ENCODE measurements at places on chromosomes 7 and 10.

DNA sequence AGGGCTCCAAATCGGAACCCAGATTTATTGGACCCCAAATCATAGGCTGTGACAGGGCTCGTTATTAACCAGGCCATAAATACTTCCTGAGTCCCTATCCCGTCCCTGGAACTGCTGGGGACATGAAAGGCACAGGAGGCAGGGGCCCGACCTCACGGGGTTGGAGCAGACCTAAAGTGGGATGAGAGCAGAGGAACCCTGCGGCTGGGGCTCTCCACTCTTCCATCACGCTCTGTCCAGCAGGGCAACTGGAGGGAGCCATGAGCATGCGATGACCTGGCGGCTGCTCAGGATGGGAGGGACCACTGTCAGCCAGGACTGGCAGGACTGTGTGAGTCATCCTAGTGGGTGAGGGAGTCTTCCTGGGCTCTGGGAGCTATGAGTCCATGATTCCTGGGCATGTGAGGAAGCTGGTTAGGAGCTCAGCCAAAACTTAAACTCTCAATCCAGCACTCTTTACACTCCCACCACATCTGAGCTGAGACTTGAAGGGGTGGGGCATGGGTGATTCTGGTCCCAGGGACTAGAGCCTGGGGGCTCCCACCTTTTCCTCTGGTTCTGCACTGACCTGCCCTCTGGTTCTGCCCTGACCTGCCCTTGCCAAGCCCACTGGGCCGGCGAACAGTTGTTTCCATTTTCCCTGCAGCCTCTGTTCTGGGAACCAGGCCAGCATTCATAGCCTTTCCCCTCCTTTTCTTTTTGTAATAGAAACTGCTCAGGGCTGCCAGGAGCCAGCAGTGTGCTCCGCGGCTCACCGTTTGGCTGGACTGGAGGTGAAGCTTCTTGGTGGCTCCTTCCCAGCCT is 47.1 kb downstream of the SYPL1 start:
- no peak for DNase-seq

GRCh38 chr7:157667261-157667660 is 330.5 kb downstream of the DNAJB6 start:
- DNase-seq: no peak

DNA sequence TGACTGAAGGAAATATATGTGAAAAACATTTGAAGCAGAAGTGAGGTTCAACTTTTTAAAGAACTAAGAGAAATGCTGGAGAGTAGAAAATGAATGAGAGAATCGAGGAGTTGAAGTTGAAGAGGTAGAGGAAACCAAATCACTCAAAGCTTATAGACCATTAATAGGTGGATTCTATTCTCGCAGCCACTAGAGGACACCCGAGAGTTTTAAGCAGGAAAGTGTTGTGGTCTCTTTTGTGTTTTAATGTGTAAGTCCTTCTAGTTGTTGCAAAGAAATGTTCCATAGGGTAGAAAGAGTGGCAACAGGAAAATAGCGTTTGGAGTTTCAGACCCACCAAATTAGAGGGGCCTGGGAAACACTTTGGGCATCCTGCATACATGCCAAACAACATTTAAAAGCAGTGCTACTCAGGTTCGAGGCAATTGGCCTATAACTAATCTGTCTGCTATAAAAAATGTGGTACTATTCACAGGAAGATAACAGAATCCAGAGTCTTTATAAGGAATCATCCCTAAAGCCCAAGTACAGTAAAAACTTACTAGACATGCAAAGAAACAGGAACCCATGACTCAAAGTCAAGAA is 75.3 kb upstream of the TAS2R16 start:
- peak; percentile 2 for DNase-seq

DNA sequence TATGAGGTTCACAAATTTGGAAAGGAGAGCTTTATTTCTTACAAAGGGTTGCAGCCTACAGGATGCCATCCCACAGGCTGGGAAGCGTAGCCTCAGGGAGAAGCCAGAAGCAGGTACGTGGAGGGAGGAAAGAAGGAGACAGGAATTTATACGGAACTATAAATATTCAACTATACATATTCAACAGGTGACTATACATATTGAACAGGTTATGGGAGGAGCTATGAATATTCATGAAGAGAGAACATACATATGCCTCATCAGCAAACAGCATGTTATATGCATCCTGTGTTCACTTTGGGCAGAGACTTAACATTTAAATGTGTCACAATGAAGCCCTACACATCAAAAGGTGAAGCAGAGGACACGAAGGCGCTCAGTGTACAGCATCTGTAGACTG is 40.5 kb upstream of the LMTK2 start:
- no peak for DNase-seq

DNA sequence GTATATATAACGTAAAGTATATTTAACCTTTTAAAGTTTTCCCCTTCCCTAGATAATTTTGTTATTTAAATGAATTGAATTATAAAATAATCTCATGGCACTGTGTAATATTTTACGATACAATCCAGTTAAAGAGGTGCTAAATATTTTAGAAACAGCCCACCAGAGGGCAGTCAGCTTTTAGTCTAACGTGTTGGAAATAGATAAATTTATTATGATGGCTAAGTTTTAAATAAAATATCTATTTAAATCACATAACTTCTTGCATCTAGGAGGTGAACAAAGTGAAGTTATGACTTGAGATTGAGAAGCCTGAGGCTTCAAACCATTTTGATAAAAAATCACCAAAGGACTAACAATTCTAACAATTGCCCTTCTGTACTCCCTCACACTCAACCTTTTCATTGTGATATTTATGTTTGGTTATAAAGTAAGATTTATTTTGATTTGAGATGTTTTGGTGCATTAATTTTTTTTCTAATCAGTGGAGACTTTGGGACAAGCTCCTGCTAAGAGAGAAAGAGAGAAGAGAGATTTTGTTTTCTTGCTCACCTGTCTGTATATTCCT is 171.5 kb upstream of the SP4 start:
- DNase-seq: peak; percentile 78

- DNase-seq: peak; percentile 5
These were observed 73.9 kb upstream of the CABCOCO1 start for GRCh38 chr10:61588770-61589211.

DNA sequence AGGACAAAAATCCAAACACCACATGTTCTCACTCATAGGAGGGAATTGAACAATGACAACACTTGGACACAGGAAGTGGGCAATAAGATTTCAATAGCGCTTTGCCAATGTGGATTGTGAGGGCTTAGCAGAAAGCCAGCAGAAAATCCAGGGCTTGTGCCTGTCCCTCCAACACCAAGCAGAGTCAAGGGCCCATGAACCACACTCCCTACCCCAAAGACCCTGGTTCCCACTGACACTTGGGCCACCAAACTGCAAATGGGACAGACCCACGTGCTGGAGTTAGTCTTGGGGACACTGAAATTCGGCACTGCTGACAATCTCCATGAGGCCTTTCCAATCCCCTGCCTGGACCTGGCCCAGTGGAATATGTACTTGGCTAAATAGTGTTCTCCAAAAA is 67.0 kb downstream of the GRID1 start:
- DNase-seq: no peak

GRCh38 chr7:32879460-32879859 is 12.1 kb downstream of the KBTBD2 start:
- DNase-seq: peak; percentile 68

GRCh38 chr10:87915406-87915805 is 52.0 kb downstream of the PTEN start:
- DNase-seq: no peak

DNA sequence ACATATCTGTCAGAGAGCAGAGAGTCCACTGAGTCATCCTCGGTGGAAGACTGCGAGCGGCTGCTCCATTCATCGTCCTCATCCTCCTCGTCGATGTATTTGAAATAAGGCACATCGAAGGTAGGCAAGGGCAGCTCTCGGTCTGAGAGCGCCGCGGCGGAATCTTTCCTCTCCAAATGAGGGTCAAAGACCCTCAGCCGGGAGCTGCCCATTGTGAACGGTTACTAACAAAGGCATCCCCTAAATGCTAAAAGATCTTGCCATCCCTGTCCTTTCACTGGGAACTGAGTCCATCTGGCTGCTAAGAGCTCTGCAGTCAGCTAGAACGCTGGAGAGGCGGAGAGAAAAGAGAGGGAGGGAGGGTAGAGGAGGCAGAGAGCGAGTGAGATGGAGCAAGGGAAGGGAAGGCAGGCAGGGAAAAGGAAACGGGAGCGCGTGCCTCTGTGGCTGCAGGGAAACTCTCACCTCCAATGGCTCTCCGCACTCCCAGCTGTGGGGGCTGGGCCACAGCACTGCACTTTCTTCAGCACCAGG is 163.4 kb downstream of the RAPGEF5 start:
- DNase-seq: no peak

DNA sequence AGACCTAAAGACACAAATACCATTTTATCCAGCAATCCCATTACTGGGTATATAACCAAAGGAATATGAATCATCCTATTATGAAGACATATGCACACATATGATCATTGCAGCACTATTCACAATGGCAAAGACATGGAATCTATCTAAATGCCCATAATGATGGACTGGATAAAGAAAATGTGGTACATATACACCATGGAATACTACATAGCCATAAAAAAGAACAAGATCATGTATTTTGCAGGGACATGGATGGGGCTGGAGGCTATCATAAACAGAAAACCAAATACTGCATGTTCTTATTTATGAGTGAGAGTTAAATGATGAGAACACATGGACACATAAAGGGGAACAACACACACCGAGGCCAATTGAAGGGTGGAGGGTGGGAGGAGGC is 3.8 kb downstream of the MACC1 start:
- DNase-seq: no peak

DNA sequence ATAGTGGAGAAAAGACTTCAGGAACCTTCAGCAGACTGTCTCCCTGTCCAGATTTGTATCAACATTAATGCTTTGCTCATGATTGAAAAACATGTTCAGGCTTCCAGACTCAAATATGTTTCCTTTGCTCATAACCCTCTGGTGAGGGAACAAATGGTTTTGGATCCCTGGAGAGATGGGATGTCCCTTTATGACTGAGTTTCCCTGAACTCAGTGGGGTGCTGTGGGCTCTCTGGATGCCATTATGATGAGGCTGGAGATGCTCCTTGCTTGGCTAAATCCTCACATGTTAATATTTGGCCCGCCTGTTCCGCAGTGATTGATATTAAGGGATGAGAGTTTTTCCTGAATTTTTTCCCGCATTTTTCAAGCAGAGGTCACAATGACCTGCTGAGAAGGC is 749.4 kb downstream of the SUGCT start:
- no peak for DNase-seq

DNA sequence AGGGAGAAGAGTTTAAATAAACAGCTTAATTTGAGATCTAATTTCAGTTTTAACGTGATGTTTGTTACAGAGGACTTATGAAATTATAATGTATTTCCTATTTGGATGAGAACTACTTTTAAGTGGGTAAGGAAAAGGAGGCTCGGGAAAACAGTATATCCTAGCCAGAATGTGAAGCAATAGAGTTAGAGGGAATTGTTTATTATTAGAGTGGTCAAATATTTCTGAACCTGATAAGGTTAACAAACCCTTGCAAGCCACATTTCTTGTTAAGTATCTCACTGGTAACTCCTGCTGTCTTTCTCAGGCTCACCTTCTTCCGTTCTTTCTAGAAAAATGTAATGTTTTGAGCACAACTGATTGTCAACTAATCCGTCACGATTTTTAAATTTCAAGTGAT is 335.1 kb upstream of the MBL2 start:
- no peak for DNase-seq

- no peak for DNase-seq
These were observed 254.9 kb downstream of the KIAA1217 start for GRCh38 chr10:24463611-24464426.

DNA sequence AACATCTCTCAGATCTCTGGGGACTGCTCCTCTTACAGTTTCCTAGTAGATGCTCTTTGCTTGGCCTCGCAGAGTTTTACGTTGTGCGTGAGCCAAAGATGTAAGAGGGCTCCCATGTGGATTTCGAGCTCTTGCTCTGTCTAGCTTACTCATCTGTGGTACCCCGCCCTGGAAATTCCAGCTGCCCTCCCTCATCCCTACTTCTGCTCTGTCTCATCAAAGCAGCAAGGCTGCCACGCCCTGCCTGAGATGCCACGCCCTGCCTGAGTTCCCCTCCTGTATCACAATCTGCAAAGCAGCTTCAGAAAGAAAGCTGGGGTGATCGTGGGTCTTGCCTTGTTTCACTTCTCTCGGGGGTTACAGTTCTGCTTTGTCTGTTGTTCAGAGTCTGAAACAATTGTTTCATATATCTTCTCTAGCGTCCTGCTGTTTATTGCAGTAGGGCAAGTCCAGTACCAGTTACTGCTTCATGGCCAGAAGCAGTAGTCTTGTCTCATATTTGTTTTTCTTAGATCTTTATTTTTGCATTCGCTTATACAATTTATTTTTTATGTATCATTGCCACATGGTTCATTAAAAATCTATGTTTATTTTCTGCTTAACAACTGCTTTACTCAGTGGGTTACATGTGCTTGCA is 36.1 kb upstream of the CCNY start:
- peak; percentile 38 for DNase-seq

DNA sequence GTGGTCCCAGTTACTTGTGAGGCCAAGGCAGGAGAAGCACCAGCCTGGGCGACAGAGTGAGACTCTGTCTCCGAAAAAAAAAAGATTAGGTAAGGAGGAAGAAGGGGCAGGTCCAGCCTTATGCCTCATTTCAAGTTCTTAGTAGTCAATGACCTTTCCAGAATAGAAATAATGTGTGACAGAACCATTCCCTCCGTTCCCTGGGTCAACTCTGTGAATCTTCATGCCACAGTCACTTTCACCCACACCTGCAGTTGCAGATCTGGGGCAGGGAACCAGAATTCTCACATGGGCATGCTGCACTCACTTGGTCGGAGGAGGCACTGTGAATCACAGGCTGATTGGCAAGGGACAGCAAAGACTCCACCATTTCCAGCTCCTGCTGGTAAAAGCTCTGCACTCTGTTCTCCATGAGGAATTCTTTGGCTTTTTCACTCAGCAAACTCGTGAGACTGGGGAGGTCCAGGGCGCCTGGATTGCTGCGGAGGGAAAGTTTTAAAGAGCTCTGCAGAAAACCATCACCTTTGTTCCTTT is 20.7 kb downstream of the STN1 start:
- no peak for DNase-seq

GRCh38 chr10:24694086-24694485 is 29.6 kb downstream of the ARHGAP21 start:
- no peak for DNase-seq

DNA sequence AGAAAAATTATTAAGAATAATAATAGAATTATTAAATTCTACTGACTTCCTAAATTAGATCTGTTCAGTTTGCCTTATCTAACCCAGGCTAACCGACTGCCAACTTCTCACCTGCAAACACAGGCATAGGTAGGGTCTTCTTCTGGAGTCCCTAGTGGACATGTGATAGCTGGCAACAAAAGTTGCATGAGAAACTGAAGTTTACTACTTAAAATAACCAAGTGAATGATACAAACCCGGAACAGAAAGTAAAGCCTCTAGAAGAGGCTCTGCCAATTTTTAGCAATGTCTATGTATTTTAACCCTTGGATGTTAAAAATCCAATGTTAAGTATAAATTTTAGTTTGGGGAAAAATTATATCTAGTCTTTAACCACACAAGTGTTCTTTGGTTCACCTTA is 37.6 kb downstream of the NDUFB2 start:
- DNase-seq: no peak

Data from hematopoietic multipotent progenitor cell treated with erythropoietin and hydrocortisone succinate and interleukin-3 and kit ligand, for 6 days (in vitro differentiated cells).